ENCODE measurements at places on chromosomes 7 and 10. TPM values are rescaled to one million over a fixed set of nuclear protein-coding genes. Genes with fewer than 3 reads are reported as not detected.

GRCh38 chr7:55733241-55734140 lies 129.1 kb downstream of the SEPTIN14 start:
- peak; percentile 30 for DNase-seq

RBP3 gene
- total RNA-seq = 0.53 TPM

DNA sequence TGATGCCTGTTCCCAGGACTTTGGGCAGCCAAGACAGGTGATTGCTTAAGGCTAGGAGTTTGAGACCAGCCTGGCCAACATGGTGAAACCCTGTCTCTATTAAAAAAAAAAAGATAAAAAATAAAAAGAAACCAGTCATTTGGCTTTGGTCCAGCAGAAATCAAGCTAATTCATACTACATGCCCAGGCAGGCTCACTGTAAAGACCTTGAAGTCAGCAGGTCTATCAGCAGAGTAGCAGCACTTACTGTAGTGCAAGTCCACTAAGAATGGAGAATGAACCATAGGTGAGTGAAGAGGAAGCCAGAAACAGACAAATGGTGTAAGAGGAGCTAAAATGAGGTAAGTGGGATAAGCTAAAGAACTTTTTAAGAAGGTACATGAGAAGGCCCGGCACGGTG lies 24.7 kb downstream of the PSPH start:
- DNase-seq = no peak

DNA sequence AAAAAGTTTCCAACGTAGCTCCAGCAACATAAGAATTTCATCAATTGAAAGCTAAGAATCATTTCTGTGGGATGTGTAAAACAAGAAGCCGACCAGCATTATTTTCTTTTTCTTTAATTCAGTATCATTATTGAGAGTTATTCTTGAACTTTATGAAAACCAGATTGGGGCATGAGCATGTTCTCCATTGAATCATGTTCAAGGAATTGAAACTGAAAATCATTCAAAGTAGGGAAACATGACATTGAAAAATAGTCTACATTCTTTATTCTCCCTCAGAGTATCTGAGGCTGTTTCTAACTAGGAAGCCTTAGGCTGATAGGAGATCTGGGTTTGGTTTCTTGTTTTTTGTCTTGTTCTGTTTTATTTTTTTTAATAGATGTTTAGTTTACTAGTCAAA lies 253.7 kb downstream of the DYNC1I1 start:
- DNase-seq = no peak

GFRA1 gene
- total RNA-seq = 2.9 TPM

- DNase-seq = no peak
These were observed 14.4 kb downstream of the SCIN start for GRCh38 chr7:12584930-12585329.

DNA sequence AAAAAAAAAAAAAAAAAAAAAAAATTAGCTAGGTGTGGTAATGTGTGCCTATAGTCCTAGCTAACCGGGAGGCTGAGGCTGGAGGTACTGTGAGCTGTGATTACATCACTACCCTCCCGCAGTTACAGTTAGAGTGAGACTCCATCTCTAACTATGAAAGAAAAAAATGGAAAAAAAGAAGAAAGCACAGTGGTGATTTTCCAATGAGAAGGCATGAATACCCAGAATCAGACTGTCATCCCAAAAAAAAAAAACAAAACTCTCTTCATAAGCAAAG lies 269.9 kb upstream of the MKLN1 start:
- no peak for DNase-seq

DNA sequence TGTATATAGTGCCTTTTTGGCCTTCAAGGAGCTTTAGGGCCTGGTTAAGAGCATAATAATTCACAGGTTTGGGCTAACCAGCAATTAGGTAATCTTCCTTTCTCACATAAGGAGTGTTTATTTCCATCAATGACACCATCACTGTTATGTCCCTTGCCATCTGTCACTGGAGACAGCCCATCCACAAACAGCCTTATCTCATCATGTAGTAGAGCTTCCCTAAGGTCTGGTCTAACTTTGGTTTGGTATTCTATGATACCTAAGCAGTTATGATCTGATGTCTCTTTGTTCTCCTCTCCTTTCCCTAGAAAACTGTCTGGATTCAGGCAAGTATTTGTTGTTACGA lies 26.4 kb downstream of the MAPK8 start:
- DNase-seq = no peak

HOXA3 gene
- total RNA-seq = 3.0 TPM

ADO gene
- 25.8 TPM for total RNA-seq

DNA sequence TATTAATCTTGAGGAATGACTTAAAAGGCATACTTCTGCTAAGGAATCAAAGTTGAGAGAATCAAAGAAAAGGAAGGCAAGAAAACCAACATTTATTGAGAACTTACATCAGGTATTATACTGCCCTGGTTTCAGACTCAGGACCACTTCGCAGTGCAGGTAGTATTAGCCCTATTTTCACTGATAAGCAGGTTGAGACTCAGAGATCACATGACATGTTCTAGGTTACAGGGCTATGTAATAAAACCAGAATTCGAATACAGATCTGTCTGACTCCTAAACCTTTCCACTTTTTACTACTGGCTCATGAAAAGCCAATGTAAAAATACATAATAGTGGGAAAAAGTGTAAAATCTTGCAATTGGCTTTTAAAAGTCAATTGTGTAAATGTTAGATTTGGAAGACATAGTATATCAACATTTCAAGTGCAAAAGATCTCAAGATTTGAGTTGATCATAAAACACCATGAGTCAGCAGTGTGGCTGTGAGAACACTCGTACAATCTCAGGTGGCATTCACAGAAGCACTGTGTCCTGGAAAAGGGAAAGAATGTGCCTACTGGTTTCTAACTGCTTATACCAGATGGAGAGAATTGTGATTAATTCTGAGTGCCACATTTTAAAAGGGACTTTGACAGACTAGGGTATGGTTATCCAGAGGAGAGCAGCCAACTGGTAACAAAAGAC lies 195.8 kb upstream of the MKLN1 start:
- no peak for DNase-seq

- peak; percentile 31 for DNase-seq
These were observed 1.4 kb downstream of the FAM3C start for GRCh38 chr7:121394709-121395140.

GRCh38 chr7:117808910-117809705 lies 64.1 kb downstream of the CTTNBP2 start:
- DNase-seq = no peak

ZNF736 gene
- total RNA-seq = not detected

- DNase-seq = peak; percentile 21
These were observed 1673.4 kb downstream of the REEP3 start for GRCh38 chr10:65194555-65194954.

DNA sequence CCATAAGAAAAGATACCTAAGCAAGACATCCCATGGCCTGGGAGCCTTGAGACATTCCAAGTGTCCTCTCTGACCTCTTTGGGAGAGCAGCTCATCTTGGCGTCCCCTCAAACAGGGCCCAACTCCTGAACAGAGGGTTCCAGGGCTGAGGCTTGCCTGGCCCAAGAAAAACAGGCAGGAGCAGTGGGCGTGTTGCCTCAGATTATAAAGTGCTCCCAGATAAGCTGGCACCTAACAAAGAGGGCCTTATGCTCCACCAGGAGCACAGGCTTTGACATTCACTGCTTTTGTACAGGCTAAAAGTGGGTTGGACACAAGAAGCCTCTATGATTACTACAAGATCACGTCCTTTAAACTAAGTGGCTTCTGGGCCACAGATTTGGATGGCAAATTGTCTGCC lies 193.1 kb downstream of the FGFR2 start:
- no peak for DNase-seq

- no peak for DNase-seq
These were observed 102.3 kb upstream of the SEMA3E start for GRCh38 chr7:83751217-83751616.

DNA sequence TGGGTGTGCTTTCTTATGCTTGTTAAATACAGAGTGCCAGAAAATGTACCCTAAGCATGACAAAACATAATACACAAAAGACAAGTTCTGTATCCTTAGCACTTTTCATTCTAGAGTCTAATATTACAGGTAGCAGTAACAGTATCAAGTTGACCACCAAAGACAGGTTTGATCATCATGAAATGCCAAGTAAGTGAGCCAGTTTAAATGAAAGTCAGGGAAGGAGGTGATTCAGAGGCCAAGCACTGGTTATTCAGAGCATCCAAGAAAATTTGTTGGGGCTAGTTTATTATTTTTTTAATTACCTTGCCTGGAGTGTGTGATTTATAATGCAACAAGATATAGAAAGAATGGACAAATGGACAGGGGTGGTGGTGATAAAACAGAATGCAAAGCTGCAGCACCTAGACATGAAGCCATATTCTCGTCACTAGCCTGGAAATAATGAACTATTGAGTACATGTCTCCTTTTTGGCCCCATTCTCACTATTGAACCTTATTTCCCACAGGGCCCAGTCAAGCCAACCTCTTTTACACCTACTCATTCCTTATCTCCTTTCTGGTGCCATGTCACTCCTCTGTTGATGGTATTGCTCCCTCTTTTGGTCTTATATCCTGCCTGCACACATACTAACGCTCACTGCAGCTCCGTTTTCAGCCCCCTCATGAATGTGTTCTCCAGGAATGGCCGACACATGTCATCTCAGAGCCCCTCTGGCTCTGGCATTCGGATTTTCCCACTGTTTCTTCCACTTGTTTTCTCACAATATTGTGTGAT lies 78.6 kb upstream of the GLCCI1 start:
- DNase-seq = no peak

GRCh38 chr7:34757570-34758110 lies 99.6 kb downstream of the NPSR1 start:
- no peak for DNase-seq

KCNMA1 gene
- total RNA-seq = 42.6 TPM

DNA sequence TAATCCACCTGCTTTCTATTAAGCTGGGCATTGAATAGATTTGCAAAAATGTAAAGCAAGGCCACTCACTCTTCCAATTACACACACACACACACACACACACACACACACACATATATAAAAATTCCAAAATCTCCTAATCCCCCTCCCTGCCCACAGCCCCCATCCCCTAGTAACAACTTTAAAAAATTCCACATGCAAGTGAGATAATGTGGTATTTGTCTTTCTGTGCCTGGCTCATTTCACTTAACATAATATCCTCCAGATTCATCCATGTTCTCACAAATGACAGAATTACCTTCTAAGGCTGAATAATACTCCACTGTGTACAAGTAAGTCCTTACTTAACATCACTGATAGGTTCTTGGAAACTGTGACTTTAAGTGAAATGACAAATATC lies 24.2 kb downstream of the SH2D4B start:
- no peak for DNase-seq

DNA sequence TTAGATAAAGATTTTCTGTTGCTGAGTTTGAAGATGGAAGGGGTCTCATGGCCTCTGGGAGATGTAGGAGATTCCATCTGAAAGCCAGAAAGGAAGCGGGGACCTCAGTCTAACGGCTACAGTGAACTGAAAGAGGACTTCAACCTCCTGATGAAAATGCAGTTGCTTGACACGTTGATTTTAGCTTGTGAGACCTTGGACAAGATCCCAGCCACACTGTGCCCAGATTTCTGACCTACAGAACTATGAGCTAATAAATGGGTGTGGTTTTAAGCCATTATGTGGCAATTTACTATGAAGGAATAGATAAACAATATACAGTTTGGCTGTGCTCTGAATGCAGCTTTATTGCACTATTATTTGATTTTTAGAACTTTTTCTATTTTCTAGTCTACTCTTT lies 342.3 kb upstream of the SEMA3D start:
- peak; percentile 31 for DNase-seq

DNA sequence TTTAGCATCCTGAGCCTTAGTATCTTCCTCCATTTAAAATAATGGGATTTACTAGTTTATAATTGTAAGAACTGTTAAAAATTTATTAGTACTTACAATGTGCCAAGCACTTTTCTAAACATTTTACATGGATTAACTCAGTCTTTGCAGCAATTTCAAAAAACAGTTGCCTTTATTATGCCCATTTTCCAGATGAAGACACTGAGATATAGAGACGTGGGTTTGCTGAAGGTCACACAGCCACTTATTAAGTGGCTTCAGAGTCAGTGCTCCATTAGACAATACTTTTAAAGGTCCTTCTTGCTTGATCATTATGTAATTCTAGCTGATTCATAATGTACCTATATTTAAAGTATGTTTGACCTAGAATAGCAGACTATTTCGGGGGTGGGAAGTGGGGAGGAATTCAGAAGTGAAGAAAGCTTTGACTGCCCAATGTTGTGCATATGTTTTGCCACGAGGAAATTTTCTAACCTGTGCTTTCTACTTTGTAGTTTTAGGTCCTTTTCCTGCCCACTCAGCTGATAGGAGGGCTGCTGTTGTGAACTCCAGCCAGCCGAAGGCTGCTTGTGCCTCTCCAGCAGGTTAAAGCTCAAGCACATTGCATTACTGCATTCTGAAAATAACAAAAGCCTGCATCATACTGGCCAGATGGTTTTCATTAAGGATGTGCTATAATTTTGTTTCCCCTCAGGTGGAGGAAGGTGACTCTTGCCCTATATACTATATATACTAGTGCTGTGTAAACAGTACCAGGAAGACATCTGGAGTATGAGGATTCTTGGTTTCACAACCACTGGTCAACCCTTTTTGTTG lies 4.3 kb downstream of the PLEKHA8 start:
- no peak for DNase-seq

MYOF gene
- 41.8 TPM for total RNA-seq

GRCh38 chr10:25758041-25758457 lies 176.0 kb upstream of the MYO3A start:
- peak; percentile 71 for DNase-seq

GRCh38 chr7:27242555-27243339 lies at the start of gene EVX1:
EVX1 (plus strand) TSS chr7:27242802; CDS start chr7:27243031, 229 bp downstream.
- no peak for DNase-seq

AGAP4 gene
- total RNA-seq = 5.6 TPM

DNA sequence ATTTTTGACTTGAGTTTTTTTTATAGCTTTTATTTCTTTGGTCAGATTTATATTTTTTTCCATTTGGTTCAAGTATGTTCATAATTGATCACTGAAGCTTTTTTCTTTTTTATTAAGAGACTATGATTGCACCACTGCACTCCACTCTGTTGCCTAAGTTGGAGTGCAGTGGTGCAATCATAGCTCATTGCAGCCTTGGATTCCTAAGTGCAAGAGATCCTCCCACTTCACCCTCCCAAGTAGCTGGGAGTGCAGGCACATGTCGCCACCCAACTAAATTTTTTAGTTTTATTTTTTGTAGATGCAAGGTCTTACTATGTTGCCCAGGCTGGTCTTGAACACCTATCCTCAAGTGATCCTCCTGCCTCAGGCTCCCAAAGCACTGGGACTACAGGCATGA lies 97.7 kb upstream of the KIF5B start:
- DNase-seq = no peak

GRID2IP gene
- total RNA-seq = 0.44 TPM

- no peak for DNase-seq
These were observed 231.4 kb downstream of the BUB3 start for GRCh38 chr10:123385508-123386080.

CARD11 gene
- 5.3 TPM for total RNA-seq

Data from hepatocyte (in vitro differentiated cells).